B cell (primary cell): ENCODE measurements at places on chromosomes 4 and X.

DNA sequence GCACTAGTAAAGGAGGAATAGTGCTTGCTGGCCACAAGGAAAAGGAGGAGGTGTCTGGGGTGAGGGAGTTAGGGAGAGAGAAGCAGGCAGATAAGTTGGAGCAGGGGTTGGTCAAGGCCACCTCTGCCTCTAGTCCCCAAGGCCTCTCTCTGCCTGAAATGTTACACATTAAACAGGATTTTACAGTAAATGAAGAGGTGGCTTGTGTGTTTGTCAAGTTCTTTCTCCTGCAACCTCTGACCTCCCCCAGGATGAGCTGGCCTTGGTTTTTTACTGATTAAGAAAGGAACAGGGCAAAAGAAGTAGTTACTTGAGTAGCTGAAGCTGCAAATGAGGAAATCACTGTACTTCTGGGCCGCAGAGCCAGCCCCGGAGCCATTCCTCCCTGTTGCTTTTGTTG, 2.0 kb downstream of the GJB1 start:
- DNase-seq: no peak

DNA sequence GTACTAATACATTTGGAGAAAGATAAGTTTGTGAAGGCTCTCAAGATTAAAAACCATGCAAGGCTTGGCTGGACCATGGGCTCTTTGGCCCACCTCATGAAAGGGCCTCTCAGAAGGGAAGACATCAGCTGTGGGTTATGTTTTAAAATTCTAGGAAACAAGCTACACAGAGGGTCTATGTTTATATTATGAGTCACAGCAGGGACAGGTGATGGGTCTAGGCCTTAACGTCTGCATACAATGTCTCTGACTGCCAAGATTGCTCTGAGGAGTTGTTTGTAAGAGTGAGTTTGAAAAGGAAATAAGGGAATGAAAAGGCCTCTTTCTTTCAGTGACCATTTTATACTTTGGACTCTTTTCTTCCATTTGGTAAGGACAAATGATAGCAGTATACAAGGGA, 77.0 kb upstream of the ARMCX2 start:
- no peak for DNase-seq

DNA sequence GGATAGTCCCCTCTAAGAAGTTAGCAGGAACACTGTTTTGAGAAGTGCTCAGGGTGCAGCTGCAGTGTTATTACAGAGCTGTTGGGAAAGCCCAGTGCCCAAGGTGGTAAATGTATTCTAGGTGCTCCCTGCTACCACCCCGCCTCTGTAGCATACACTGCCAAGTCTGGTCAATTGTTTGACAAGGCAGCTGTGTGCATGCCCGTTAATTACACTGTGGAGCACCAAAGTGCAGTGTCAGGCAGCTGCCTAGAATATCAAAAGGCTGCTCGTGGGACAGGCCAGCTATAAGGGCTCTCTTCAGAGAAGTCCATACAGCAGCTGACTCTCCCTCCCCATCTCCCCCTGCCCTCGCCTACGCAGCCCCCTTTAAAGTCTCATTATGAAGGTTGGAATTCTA, 99.9 kb upstream of the KLHL13 start:
- DNase-seq: no peak

DNA sequence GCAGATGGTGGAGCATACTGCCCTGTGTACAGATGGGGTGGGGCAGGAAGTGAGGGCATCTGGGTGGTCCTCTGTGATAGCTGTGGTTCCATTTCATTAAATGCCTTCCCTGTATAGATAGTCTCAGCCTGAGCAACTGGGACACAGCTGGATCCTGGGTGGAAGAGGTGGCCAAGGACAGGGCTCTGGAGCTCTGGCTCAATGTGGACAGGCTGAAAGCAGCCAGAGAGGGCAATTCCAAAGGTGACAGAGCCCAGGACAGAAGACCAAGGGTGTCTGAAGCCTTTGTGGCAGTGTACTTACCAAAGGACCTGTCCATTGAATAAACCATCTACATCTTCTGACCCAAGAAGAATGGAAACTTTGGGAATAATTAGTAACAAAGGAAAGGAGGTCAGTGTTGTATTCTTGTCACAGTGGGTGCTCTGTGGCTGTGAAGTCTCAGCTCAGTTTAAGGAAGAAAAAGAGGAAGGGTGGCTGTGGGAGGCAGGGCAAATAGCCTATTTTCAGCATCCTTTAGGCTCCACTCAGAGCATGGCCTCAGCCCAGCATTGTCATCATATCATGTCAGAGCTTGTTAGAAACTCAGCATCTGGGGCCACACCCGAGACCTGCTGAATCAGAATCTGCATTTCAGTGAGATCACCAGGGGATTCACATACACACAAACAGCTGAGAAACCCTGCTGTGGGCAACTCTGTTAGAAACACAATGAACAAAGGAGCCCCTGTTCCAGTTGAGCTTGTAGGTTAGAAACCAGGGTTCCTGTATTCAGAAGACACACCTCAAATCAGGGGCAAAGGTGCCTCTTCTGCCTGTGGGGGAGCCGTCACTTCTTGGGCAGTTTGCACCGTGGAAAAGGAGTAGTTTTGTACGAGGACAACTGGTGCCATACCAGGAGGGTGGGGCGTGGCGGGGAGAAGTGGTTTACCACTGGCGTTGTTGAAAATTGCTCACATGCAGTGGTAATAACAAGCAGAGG, 168.6 kb downstream of the PTTG2 start:
- peak; percentile 38 for DNase-seq

- no peak for DNase-seq
Observed at GRCh38 chr4:7781366-7781765, 158.3 kb downstream of the AFAP1 start.
